ENCODE measurements at places on chromosomes 5 and 9.

GRCh38 chr5:30152431-30152830 lies 1041.1 kb upstream of the CDH6 start:
- no peak for DNase-seq

GRCh38 chr5:39331861-39332381 lies 32.4 kb downstream of the C9 start:
- DNase-seq: no peak

DNA sequence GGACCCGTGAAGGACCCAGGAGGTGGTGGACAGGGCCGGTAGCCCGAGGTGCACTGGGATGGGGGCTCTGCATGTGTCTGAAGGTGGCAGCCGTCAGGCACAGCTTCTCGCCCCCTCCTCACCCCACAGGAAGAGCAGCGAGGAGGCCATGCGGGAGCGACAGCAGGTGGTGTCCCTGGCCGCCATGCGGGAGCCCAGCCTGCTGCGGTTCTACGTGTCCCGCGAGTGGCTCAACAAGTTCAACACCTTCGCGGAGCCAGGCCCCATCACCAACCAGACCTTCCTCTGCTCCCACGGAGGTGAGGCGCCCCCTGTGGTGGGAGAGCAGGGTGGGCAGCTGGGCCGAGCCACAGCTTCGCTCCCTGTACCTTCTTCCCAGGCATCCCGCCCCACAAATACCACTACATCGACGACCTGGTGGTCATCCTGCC lies 39.9 kb downstream of the USP20 start:
- no peak for DNase-seq

DNA sequence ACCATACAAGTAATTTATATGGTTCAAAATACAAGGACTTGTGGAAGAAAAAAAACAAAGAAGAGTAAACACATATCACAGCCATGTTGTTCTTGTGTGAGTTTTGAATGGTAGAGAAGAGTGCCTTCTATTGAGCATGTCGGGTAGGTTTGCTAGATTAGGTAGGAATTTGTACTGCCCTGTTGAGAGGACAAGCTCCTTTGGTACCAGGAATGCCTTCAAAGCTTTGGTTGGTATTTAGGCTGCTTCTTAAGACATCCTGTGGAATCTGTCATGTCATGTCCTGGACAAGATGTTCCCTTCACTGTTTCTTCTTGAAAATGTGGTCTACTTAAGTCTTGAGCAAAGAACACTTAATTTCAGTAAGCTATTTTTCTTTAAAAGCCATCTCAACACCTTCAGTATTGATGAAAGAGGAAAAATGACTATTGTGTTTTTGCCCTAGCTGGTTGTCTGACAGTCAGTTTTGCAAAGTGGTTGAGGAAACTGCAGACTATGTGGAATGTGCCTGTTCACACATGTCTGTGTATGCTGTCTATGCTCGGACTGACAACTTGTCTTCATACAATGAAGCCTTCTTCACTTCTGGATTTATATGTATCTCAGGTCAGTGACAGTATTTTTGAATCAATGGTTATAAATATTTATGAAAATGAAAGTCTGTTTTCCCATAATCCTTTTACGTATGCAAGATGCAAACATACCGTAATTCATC lies 296.9 kb downstream of the ADGRV1 start:
- no peak for DNase-seq

GRCh38 chr5:45793638-45794532 lies 97.7 kb upstream of the HCN1 start:
- no peak for DNase-seq

GRCh38 chr5:59666440-59667068 lies 227.0 kb downstream of the PDE4D start:
- DNase-seq: no peak

DNA sequence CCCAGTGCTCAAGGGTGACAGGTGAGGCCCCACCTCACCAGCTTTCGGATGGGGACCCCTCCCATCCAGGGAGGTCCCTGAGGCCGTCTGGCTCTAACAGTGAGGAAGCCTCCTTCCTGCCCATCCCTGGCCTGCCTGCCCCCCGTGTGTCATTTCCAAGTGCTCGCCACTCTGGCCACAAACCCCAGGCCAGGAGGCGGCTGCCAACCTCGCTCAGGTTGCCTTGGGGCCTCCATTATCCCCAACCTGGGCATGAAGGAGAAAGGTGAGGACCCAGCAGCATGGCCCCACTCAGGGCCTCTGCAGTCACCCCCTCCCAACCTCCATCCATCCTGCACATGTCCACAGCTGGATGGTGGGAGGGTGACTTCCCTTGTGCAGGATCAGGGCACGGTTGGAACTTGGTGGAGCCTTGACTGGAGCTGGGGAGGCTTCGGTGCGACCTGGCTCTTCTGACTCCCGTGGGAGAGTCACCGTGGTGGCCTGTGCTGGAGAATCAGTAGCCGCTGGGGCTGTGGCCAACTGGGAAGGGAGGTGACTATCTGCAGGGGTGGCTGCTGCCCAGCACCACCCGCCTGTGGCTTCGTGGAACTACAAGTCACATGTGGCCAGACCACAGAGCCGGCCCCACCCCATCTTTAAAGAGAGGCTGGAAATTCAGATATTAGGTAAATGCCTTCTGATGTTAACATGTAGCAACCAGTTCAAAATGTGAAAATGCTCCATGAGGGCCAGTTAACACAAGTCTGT lies 37.5 kb upstream of the GFPT2 start:
- no peak for DNase-seq

- no peak for DNase-seq
These were observed 87.7 kb downstream of the OSTF1 start for GRCh38 chr9:75176037-75176436.

DNA sequence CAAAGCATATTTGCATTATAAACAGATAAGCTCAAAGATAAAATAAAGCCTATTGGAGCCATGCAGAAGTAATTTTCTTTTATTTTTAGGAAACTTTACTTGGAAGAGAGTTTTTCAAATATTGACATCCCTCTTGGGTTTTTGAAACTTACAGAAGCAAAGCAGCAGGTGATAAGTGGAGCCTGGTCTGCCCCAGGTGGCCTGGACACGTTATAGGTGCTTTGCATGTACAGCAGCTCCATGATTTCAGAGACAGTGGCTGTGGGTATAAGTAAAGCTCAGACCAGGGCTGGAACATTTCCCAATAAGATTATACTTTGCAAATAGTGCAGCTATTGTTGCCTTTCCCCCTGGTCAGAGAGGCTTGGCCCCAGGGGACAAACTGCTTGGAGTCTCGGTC lies 51.5 kb downstream of the CCDC192 start:
- no peak for DNase-seq

DNA sequence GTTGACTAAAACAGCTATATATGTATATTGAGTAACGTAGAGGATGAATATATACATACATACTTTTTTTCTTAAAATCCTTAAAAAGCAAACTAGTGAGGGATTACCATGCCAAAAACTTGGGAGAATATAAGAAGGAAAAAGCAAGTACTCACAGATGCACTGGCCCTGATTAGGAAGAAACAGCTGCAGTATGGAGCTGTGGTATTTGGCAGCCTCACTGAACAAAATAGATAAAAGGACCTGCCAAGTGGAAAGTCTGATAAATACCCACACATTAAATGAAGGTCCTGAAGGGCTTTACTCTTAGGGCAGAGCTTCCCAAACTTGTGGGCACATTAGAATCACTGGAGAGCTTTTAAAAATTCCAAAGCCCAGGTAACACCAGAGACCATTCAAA lies 80.6 kb downstream of the FEM1C start:
- no peak for DNase-seq

DNA sequence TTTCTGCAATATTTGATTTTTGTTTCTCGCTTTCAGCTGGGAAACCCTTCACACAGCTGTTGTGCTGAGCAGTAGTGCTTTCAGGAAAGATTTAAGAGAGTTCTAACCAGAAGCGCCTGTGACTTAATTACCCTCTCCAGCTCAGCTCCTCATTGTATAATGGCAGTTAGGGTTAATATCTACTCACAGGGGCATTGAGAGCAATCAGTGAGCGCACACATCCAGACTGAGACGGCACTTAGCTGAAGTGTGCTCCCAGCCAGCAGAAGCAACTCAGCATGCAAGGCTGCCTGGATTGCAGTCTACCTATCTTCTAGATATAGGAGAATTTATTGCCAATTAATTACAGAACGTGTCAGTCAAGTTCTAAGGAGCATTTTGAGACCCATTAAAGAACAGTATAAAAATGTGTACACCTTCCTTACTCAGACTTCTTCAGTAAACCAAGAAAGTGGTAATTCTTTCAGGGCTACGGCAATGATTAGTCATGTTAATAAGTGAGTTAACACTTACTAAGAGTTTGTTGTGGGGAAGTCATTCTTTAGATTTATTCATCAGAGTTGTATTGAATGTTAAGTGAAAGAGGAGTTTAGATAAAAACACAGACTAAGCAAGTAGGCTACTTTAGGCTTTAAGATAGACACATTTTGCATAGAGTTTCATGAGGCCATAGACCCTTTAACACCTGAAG lies 111.7 kb upstream of the PCAT7 start:
- DNase-seq: no peak

GRCh38 chr9:129258124-129258822 lies 80.2 kb upstream of the IER5L start:
- DNase-seq: peak; percentile 90

GRCh38 chr5:102991802-102992201 lies 128.1 kb downstream of the GIN1 start:
- no peak for DNase-seq

- DNase-seq: no peak
These were observed 15.5 kb upstream of the MGAT1 start for GRCh38 chr5:180817893-180818674.

DNA sequence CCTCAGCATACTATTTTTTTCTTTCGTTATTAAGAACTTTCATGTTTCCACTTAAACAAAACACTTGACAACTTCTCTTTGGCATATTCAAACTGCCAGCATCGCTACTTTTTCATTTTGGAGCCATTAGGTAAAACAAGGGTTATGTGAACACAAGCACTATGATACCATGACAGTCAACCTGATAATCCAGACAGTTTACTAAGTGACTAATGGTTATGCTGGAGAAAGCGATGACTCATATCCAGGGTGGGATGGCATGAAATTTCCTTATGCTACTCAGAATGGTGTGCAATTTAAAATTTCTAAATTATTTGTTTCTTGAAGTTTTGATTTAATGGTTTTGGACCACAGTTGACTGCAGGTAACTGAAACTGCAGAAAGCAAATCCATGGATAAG lies 29.9 kb upstream of the PRSS3 start:
- no peak for DNase-seq

DNA sequence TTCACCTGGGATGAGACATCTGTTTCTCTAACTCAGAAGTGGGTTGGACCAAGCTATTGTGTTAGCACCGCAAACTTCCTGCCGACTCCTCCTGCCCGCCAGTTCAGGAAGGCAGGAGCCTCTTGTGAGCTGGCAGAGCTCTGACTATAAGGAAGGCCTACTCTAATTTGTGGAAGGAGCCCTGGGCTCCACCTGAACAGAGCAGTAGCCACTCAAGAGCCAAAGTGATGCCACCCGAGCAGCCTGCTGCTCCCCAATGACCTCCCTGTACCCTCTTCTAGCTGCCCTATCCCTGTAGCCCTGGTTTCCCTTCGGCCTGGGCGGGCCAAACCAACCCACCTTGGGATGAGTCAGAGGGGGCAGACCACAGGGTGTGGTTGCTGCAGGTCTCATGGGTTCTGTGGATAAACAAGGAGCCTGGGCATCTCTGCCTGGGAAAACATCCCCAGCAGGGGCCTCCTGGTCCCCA lies 81.6 kb downstream of the PSD2 start:
- DNase-seq: no peak

DNA sequence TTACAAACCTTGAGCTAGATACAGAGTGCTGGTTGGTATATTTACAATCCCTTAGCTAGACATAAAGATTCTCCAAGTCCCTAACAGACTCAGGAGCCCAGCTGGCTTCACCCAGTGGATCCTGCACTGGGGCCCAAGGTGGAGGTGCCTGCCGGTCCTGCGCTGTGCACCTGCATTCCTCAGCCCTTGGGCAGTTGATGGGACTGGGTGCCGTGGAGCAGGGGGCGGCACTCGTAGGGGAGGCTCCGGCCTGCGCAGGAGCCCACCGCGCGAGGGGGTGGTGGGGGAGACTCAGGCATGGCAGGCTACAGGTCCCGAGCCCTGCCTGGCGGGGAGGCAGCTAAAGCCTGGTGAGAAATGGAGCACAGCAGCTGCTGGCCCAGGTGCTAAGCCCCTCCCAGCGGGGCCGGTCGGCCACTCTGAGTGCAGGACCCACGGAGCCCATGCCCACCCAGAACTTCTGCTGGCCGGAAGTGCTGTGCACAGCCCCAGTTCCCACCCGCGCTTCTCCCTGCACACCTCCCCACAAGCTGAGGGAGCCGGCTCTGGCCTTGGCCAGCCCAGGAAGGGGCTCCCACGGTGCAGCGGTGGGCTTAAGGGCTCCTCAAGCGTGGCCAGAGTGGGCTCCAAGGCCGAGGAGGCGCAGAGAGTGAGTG lies 1464.7 kb downstream of the EFNA5 start:
- no peak for DNase-seq

GRCh38 chr9:113223963-113224362 lies 2.6 kb downstream of the SLC31A1 start:
- no peak for DNase-seq

DNA sequence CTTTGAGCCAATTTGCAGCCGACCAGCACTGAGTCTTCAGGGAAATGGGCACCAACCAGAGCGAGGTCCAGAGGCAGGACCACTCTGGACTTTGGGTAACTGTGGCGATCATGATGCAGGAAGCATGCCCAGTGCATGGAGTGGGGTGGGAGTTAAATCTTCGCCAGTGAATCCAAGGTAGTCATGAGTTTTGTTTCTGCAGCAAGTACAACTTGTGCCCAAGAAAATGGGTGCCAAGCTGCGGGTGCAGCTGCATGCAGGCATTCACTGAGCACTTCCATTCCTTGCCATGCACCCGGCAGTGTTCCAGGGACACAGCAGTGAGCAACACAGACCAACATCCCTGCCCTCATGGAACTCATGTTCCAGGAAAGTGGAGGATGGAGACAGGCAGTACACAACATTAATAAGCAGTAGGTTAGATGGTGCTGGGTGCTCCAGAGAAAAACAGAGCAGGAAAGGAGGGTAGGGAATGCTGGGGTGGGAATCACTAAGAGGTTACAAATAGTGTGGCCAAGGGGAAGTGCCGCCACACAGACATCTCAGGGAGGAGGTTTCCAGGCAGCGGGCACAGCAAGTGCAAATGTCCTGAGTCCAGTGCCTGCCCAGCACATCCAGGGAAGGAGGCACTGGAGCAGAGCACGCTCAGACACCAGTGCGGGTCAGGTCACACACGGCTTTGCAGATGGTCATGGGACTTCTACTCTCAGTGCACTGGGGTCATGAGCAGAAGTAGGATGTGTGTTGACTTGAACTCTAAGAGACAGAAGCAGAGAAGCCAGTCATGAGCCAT lies 48.2 kb upstream of the LMX1B start:
- DNase-seq: no peak

DNA sequence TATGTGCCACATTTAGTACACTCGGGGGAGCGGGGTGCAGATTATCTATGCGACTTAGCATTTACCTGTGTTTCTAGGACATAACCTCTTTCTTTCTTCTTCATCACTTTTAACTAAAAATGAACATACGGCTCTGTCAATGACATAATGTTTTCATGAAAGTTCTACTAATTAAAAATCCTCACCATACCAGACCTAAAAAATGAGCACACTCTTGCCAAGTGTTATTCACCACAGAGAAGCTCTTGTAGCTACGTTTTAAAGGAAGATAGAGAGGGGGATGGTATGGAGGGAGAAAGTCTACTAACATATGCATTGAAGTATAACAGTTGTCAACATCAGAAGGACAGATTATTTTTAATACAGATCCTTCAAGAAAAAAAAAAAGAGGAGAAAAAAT lies 1.6 kb downstream of the CDH10 start:
- DNase-seq: no peak

GRCh38 chr9:21322911-21323461 lies 12.2 kb downstream of the KLHL9 start:
- no peak for DNase-seq

- no peak for DNase-seq
These were observed 13.0 kb downstream of the SNX24 start for GRCh38 chr5:122858451-122858850.

GRCh38 chr5:17103461-17103860 lies 114.0 kb upstream of the BASP1 start:
- DNase-seq: no peak
